Stimulated activated naive CD8-positive, alpha-beta T cell treated with anti-CD3 and anti-CD28 coated beads, Interleukin-15, amount 100 ng/mL, for 72 hours (primary cell): ENCODE measurements at places on chromosomes 7 and 10.

DNA sequence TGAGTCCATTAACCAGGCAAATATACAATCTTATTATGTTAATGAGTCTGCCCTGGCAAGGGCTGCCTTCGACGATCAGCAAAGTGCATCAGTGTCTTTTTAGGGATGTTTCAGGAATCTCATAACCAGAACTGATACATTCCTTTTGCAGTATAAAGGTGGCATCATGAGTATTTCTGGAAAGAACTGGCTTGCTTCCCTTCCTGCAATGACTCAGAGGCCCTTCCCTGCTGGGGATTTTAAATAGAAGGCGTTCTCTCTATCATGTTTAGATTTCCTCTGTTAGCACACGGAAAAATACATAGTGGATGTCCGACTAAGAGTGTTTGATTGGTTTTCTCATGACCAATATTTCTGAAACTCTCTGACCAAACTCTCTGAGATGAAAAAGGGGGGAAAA, 1.8 kb downstream of the NPS start:
- DNase-seq: no peak

GRCh38 chr7:138813945-138814344, 15.9 kb upstream of the ATP6V0A4 start:
- DNase-seq: no peak

- peak; percentile 23 for DNase-seq
These were observed 21.3 kb downstream of the TIAL1 start for GRCh38 chr10:119575506-119575905.

DNA sequence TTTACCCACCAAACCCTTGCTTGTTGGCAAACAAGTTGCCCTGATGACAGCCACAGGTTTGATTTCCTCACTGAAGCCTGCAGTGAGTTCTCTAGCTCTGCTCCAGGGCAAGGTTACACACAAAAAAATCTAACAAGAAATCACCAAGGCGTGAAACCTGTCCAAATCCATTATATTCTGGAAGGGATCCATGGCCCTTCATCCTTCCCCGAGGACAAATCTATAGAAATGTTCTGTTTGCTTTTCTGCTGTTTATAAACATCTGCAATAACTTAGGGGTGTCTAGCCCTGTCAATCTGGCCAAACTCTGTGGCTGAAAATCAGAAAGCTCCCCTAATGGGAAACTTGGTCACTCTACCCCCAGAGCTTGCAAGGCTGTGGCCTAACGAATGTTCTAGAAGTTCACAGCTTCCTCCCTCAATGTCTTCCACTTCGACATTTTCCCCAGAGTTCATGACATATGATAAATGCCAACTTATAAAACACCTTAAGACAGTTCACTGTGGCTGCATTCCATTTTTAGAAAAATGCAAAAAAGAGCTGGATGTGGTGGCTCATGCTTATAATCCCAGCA, 164.5 kb downstream of the PRPF18 start:
- no peak for DNase-seq

DNA sequence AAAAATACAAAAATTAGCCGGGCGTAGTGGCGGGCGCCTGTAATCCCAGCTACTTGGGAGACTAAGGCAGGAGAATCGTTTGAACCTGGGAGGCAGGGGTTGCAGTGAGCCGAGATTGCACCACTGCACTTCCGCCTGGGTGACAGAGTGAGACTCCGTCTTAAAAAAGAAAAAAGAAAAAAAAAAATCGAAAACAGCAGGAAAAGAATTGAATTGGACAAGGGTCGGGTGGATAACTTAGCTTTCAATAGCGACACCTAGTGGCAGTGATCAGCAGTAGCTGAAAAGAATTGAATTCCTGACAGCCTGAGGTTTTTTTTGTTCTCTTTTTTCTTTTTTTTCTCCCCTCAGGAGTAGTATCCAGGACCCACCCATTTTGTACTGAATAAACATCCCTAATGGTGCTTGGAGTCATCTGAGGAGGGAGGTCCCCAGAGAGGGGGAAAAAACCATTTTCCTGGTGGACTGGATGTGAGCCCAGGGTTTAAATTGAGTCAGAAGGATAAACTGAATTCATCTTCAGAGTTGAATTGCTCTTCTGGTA, 55.1 kb downstream of the CYCS start:
- DNase-seq: peak; percentile 31

DNA sequence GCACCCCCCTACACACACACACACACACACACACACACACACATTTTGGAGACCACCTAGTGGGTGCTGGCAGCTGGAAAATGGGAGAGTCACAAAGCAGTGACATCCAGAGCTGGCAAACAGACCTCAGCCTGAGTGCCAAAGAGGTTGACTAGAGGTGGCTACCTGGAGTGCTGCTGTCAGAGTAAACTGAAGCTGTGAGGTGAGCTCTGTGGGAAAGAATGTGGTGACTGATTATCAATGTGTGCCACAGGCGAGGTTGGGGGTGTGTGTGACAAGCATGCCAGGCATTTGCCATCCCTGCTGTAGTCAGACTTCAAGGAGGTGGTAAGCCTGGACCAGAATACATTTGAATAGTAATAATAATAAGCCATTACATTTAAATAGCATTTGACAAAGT, 120.6 kb downstream of the SLIT1 start:
- no peak for DNase-seq

DNA sequence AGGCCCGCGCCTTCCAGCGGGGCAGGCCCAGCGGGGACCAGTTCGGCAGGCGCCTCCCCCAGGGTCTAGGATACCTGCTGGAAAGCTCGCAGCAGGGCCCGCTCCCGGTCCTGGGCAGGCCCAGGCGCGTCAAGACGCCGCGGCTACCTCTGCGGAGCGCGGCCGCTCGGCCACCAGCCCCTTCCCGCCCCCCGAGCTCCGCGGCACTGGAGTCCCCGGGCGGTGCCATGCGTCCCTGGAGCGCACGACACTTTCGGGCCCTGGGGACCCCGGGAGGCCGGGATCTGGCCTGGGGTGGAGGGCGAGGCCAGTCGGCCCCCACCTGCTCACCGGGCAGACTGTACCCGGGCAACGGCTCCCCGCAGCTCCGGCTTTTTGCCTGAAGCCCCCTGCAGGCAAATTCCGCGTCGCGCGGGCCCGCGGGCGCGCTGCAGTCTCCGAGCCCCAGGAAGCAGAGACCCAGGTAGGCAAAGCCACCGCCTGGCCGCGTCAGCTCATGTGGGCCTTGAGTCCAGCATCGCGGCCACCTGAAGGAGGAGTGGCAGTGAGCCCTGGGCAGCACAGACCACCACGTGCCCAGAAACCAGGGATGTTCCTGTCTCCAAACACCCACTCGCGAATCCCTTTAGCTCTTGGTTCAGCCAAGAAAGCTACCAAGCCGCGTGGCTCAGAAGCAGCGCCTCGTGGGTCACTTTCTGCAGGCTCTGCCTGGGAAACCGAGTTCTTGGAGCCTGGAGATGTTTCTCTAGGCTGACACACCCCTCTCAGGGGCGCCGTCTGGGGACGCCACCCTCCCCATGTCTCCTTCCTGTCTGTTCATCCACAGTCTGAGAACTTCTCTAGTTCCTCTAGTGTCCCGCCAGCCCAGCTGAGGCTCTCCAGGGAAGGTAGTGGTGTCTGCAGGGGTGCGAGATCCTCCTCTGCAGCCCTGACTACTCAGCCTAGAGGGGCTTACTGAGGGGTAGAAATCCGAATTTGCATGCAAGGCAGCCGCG, 46.1 kb upstream of the APBB1IP start:
- DNase-seq: peak; percentile 26

GRCh38 chr10:131690805-131691239, 210.0 kb upstream of the PPP2R2D start:
- DNase-seq: no peak

- no peak for DNase-seq
These were observed 709.0 kb upstream of the IGFBP3 start for GRCh38 chr7:46630031-46630430.

GRCh38 chr7:30977222-30977621, 13.5 kb downstream of the GHRHR start:
- no peak for DNase-seq

GRCh38 chr10:74738052-74738451, 88.3 kb upstream of the KAT6B start:
- no peak for DNase-seq

DNA sequence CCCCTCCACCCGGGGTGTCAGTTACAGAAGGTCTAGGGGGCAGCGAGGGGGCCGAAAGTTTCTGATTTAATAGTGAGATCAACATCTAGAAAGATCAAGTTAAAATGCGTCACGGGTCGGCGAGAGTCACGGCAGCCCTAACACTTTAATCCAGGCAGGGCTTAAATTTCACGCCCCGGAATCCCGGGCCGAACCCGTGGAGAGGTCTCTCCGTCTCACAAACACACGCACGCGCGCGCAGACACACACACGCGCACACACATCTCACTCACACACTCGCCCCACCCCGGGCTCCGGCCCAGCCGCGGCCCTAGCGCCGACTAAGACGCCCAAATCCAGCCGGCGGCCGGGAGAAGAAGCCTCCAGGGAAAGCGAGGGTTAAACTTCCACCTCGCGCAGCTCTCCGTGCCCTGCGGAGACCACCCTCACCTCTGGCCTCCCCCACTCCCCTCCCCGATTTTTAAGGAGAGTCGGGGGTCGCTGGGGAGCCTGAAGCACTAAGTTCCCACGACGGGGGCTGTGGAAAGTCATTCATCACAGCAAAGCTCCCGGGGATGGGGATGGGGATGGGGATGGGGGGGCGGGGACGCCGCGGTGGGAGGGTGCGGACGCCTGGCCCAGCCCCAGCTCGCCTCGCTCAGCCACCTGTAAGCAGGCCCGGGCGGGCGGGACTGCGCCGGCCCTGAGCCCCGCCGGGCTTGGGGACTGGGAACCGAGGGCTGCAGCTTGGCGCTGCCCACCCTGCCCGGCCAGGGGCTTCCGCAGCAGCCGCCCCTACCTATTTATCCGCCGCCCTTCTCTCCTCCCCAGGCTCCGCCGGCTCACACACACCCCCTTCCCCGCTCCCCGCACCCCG, 1.6 kb downstream of the PDGFA start:
- no peak for DNase-seq

- DNase-seq: peak; percentile 37
These were observed 82.7 kb downstream of the NOC3L start for GRCh38 chr10:94279835-94280709.

DNA sequence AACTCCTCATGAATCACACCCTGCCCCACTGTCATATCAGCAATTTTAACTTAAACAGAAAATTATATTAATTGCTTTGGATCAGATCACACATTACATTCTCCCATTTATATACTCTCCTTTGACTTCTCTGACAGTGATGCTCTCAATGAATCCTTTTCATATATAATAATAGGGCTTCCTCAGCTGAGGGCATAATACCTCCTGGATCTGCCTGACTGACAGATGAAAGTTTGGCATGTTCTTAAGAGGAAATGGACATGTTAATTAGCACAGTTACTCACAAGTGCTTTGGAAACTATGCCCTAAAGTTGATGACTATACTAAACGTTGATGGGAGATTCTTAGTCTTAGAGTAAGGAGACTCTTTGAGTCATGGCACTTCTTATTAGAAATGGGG, 478.2 kb upstream of the LRRN3 start:
- DNase-seq: no peak

DNA sequence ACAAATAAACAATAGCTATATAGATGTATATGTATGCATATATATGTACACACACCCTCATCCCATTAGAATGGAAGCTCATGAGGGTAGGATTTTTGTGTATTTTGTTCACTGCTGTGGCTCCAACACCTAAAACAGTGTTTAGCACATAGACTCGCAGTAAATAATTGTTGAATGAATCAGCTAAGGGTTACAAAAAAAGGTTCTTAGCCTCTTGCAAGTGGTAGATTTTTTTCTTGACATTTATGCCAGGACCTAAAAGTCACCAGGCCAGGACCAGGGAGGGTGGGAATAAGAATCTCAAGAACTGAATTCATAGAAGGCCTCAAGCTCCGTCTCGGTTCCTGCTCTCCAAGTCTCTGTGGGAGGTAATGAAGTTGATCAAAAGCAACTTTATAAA, 82.5 kb upstream of the CAPZA2 start:
- no peak for DNase-seq

DNA sequence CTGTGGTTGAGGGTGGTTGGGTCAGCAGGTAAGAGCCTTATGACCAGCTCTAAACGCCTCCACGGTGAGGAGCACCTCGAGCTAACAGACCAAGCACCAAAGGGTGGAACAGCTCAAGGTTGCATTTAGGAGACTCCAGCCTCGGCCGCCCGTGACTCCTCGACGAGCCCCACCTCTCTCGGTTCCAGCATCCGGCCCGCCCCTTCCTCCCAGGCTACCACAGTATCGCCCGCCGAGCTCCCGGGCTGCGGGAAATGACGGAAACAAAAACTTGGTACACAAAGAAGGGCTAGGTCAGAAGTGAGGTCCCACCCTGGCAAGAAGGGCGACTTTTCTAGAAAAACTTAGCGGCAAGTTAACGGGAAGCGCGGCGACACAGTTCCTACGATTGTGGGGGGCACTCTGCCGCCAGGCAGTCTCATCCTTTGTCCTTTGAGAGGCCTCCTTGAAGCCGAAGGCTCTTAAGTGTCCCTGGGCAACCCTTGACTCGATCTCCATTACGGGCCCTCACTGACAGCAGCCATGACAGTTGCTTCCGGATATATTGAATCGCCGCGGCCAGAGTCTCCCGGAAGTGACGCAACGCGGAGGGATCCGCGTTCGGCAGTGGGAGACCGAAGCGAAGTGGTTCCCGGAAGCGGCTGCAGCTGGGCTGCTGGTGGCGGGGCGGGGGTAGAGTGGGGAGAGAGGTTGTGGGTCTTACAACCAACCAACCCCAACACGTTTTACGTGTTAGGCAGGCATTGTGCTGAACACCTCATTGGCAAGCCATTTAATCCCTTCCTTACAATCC, 40.2 kb upstream of the ZNF518A start:
- peak; percentile 97 for DNase-seq

GRCh38 chr7:71206184-71206583, 74.2 kb downstream of the GALNT17 start:
- no peak for DNase-seq

- no peak for DNase-seq
These were observed 120.2 kb upstream of the KCTD7 start for GRCh38 chr7:66508431-66508830.

- no peak for DNase-seq
These were observed 17.9 kb upstream of the MYL7 start for GRCh38 chr7:44158873-44159631.

DNA sequence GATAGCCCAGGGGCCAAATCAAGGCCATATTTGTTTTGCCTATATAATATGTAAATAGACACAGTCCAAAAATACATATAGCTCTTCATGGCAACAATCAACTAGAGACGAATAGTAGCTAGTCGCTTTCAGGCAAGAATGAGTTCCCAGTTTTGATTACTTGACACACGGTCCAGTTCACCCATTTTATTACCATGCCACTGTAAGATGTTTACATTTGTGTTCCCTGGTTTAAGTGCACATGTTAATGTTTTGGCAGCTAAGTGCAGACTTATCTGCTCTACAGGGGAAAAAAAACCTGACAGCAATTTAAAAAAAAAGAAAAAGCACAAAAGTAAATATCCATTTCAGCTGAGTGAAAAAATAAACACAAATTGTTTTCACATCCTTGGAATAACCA, 213.1 kb downstream of the TPK1 start:
- no peak for DNase-seq

GRCh38 chr7:1710936-1711335, 40.9 kb downstream of the ELFN1 start:
- no peak for DNase-seq

- DNase-seq: no peak
These were observed 117.9 kb upstream of the COL1A2 start for GRCh38 chr7:94276795-94277194.
